ENCODE measurements at places on chromosomes 11 and 22. TPM values are rescaled to one million over a fixed set of nuclear protein-coding genes. Genes with fewer than 3 reads are reported as not detected.

DNA sequence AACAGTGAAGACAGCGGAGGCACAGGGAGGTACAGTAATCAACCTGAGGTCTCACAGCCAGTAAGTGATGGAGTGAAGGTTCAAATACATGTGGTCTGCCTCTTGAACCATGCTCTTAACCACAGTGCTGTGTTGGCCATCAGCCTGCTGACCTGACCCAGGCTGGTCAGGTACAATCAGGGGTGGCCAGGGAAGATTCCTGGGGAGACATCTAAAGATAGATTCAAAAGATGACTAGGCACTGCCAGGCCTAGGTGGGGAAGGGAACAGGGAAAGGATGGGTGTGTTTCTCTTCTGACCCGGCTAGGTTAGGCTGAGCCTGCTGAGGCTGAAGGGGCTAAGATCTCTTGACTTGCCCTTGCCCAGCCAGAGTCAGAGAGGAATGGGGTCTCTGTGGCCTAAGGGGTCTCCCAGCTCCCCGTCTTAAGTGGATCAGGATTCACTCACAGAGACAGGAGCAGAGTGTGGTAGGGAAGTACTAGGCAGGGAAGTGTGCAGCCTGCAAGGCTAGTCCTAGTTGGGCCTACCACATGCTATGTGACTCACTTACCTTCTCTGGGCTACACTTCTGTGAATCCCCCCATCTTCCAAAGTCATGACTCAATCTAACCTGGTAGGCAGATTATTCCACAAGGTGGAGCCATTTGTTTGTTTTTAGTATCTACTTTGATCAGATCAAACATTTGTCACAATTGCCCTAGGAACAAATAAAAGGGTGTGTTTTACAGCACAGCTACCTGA, 10.4 kb upstream of the SREBF2 start:
- peak; percentile 69 for DNase-seq

DNA sequence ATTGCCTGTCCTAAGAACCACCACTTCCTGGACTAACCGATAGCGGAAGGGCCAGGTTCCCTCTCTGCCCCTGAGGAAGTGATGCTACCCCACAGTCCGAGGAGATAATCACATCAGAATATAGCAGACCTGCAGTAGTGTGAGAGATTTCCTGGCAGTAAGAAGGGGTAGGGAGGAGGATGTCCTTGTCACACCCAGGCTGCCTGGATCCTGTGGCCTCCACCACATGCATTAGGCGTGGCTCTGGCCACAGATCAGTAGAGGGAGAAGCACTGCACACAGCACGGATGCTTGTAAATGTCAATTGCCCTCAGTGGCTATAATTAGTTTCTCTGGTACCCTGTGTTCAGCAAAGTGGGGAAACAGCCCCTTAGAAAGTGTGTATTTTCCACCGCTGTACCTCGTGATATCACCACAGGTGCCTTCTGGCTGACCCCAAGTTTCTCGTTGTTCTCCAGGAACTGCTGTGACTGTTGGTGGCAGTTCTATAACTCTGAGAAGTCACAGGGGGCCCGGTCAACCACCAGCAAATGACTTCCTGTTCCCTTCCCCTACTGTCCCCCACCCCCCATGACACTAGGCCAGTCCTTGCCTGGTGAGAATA, 61.8 kb downstream of the UBASH3B start:
- no peak for DNase-seq

SPTY2D1 gene
- total RNA-seq = 9.7 TPM

- no peak for DNase-seq
These were observed 55.1 kb downstream of the NAV2 start for GRCh38 chr11:19767627-19768151.

DNA sequence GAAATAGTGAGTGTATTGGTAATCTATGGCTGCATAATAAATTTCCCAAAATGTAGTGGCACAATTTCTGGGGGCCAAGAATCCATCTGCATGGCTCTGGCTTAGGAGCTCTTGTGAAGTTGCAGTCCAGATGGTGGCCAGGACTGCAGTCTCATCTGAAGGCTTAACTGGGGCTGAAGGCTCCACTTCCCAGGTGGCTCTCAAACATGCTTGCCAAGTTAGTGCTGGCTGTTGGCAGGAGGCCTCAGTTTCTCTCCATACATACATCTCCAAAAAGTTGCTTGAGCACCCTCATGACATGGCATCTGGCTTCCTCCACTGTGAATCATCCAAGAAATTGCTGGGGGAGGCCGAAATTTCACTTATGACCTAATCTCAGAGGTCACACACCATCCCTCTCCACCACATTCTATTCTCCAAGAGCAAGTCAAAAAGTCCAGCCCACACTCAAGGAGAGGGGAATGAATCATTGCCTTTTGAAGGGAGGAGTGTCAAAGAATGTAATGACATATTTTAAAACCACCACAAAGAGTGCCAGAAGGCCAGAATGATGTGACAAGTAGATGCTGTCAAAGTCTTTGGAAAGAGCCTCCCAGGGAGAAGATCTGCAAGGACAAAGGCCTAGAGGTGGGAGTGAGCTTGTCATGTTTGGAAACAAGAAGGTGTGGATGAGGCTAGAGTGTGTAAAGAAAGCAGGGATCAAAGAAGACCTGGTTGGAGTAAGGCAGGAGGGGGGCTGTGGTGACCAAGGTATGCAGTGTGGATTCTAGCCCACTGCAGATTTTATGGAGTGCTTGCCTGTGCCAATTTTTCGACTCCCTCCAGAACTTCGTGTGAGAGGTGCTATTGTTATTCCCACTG, 566.2 kb downstream of the MIAT start:
- no peak for DNase-seq

DNA sequence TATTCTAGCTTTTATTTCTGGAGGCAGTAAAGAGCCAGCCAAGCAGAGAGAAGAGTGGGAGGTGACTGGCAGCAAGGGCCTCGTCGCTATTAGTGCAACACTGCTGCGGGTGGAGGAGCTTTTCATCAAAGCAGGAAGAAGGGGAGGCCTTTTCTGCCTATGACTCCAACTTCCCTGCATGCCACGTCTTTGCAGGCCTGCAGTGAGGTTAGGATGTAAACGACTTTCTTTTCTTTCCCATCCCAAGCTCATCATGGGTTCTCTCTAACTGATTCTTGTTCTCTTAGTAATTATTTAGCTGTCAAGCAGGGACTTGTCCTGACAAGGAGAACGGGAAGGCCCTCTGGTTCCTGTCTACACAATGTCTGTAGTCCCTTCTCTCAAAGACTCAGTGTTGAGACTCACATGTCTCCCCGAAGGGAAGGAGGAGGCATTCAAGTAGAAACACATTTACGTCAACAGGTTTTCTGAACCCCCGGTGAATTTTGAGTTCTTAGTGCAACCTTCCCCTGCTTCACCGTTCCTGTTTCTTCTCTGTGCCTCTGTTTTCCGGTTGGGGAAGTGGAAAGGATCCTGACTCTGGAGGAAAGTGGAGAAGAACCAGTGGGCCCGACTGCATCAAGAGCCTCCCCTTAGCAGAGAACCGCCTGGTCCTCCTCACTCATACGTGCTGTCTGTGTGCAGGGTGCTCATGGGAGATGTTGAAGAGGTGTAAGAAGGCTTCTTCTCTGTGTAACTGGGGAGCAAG, 56.9 kb downstream of the PACS1 start:
- DNase-seq = peak; percentile 77

ARHGAP20 gene
- 0.13 TPM for total RNA-seq

PPP2R1B gene
- 29.0 TPM for total RNA-seq

C11orf98 gene
- 23.3 TPM for total RNA-seq

INSC gene
- under 0.01 TPM for total RNA-seq

GRCh38 chr22:22936915-22937656, 49.5 kb downstream of the IGLL5 start:
- DNase-seq = no peak

TRAF6 gene
- total RNA-seq = 7.1 TPM

LRFN4 gene
- total RNA-seq = 17.1 TPM

DNA sequence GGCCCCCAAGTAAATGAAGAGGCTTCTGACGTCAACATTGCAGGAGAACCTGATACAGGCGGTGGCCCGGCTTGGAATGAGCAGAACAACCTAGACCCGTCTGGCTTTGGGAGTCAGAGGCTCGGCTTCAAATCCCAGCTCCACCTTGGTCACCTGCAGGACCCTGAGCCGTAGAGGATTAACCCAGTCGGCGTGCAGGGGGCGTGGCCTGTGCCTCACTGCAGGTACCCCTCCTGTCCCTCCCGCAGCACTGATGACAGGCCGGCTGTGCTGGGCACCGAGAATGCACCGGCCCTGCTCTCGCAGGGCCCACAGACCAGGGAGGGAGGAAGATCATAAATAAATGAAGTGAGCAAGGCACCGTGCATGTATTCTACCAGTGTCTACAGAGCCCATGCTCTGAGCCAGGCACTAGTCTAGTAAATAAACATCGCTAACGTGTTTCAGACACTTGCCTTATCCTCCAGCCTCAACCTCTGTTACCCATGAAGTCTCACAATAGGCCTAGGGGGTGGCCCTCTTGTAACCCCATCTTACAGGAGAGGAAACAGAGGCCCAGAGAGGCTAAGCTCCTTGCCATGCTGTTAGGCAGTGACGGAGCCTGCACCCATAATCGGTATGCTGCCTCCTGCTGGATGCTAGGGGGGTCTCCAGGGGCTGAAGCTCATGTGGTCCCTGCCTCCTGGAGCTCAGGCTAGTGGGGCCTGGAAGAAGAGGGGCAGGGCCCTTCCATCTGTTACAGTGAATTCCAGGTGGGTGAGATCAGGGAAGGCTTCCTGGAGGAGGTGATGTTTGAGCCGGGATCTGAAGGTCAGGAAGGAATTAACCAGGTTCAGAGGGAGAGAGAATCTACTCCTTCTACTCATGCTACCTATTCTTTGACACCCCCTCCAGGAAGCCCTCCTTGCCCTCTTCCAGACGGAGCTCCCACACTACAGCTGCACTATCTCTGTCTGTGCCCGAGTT, 53.4 kb downstream of the RTL6 start:
- DNase-seq = no peak

DNA sequence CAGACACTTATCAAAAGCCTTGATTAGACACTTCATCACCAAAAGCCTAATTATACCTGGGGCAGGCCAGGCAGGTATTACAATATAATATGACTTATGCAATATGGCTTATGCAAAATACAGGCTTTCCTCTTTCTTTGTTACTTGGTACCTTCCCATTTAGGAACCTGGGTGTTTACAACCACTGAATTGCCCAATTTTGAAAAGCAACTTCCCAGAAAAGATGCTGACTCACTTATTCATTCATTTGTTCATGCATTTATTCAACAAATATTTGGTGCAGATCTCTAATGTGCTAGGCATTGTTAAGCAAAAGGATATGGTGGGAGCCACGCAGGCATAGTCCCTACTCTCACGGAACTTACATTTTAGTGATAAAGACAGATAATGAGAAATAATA, 13.6 kb upstream of the JAML start:
- no peak for DNase-seq

OR2AG1 gene
- total RNA-seq = not detected

CABP7 gene
- not detected for total RNA-seq

- no peak for DNase-seq
These were observed 415.1 kb downstream of the SOX6 start for GRCh38 chr11:15941206-15941770.

- DNase-seq = no peak
These were observed 15.3 kb downstream of the NPAT start for GRCh38 chr11:108206969-108207682.

LRRC10B gene
- total RNA-seq = not detected

MCHR1 gene
- total RNA-seq = 0.13 TPM

DNA sequence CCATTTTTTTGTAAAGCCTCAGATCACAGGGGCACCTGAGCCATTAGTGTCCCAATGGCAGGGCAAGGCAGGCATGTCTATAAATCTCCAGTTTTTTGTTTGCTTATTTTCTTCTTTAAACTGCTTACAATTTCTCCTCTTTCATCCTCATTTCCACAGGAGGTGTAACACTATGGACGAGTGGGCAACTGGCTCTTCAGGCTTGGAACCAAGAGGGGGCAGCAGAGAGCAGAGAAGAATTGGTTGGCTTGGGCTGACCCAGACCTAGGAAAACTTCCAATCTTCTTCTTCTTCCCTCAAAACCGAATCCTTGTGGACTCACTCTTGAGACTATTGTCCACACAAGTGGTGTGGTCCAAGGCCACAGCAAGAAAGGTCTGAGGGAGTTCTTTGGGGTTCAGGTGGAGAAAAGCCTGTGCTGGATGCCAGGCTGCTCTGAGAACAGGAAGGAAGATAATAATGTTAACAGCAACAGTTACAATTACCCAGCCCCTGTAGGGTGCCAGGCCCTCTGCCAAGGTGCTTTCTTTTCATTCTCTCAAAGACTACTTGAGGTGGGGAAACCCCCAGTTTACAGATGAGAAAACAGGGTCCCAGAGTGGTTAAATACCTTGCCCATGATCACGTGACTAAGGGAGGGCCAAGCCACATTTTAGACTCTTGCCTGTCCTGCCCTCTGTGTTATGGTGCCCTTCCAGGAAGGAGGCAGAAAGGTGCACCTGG, 70.7 kb upstream of the E2F8 start:
- DNase-seq = peak; percentile 30

DNA sequence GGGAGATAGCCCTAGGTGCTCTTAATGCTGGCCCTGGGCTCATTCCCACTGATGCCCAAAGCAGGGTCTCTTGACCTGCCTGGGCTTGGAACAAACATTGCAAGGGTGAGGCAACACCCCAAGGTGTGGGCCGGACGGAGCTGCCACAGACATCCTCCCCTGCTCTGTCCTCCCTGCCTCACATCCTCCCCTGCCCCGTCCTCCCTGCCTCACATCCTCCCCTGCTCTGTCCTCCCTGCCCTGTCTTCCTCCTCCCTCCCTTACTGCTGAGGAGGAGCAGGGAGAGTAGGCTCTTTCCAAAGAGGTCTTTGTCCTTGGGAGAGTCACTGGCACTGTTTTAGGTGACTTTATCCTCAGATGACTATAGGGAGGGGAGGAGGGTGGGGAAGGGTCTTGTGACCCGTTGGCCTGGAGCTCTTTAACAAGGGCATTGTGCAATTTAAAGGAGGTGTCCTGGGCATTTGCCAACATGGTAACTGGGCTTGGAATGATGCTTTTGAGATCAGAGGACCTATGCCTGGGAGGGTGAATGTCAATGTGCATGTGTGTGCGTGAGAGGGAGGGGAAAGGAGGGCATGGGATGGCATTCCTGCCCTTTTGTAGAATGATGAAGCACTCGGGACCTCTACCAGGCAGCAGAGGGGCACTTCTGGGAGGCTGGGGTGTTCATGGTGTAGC, 700 bp downstream of the FAM180B start:
- no peak for DNase-seq
